ENCODE measurements at places on chromosomes 6 and 20. TPM values are rescaled to one million over a fixed set of nuclear protein-coding genes. Genes with fewer than 3 reads are reported as not detected.

DNA sequence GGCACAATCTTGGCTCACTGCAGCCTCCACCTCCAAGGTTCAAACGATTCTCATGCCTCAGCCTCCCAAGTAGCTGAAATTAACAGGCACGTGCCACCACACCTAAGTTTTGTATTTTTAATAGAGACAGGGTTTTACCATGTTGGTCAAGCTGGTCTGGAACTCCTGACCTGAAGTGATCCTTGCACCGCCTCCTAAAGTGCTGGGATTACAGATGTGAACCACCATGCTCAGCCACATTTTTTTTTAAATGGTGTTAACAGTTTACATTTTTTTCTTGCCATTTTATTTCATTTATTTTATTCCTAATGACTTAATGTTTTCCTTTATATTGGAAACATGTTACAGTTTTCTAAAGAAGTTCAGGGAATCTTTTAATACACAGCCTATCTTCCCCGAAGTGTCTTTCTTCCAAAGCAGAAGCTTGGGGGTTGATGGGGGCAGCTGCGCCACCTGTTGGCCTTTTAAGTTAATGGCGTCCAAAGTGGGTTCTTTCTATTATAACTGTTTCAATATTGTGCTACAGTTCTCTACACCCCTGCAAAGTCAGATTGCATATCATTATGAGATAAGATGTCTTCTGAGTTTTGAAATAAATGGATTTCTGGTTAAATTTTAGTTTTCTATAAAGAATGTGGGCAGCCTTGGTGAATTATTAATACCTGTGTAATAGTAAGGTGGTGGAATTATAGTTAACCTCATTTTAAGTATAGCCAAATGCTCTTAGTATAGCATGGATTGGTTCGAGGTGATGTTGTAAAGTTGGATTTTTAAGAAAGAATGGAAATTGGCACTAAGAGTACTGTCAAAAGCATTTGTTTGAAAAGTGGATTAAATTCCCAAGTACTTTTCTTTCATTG lies 42.0 kb upstream of the PLCG1 start:
- DNase-seq, result no peak

GRCh38 chr6:140201787-140202458 lies 827.5 kb upstream of the CITED2 start:
- no peak for DNase-seq

- DNase-seq, result no peak
These were observed 278.4 kb upstream of the PTCHD4 start for GRCh38 chr6:48389146-48390043.

DNA sequence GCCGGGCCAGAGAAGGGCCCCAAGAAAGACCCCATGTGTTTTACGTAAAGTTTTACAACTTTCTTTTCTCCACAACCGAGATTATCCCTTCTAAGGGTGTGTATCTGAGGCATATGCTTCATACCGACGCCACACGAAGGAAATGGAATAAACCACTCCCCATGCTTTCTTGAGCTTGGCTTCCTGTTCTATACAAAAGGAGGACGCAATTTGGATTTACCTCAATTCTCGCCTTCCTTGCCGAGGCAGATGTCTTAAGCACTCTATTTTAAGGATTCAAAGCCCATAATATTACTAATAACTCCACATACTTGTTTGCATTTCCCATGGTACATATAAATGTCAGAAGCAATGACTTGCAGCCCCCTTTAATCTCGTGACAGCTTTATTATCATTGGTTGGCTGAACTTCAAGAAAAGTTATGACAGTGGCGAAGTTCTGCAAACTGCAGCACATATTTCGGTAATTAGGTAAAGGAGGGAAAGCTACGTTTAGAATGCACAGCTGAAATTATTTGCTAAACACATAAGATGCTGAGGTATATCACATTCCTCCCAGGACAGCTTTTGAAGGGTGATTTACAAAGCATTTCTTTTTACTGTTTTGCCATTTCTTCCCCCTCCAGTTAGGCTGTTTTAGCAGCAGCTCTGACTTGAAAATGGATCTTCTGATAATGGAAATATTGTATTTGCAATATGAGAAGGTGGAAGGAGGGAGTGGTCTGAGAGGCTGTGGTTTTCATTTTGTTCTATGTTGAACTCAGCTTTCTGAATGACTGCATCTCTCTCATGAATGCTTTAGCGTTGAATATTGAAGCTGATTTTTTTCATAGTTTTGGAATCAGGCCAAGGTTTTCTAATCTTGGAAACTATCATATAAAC lies 330.5 kb downstream of the EPHA7 start:
- DNase-seq, result no peak

The APCDD1L gene
- total RNA-seq, result 2.4 TPM

The GSTA1 gene
- not detected for total RNA-seq

The KIZ gene
- total RNA-seq, result 21.2 TPM

DNA sequence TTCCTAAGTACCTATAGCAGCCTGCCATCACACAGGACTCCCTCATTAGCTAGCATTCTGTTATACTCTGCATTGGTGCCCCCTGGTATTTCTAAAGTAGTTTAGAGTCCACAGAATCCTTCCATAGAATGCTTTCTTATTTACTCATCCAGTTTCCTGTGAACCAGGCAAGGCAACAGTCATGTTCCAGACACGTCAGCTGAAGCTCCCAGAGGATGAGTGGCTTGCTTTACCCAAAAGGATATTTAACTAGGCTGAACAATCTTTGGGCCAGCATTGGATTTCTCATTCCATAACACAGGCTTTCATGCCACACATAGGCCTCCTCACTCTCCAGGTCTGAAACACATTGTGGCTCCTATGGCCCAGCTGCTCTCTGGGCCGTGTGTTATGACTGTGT lies 203.8 kb upstream of the MAP3K7 start:
- no peak for DNase-seq

Measured in osteocyte (in vitro differentiated cells).